ENCODE measurements at places on chromosomes 1 and 21.

DNA sequence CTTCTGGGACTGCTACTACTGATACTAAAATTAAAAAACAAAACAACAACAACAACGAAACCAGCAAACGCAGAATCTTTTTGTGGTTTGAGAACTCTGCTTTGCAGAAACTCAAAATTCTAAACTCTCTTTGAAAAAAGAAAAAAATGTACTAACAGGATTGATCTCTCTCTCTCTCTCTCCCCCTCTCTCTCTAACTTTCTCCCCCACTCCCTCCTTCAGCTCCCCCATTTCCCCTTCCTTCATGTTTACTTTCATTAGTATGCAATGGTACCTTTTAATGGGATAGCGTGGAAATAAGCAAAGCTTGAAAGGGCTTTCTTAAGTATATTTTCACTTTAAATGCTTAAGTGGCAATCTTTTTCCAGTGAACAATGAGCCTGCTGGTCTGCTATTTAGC lies 562.6 kb upstream of the ADGRL2 start:
- no peak for DNase-seq

DNA sequence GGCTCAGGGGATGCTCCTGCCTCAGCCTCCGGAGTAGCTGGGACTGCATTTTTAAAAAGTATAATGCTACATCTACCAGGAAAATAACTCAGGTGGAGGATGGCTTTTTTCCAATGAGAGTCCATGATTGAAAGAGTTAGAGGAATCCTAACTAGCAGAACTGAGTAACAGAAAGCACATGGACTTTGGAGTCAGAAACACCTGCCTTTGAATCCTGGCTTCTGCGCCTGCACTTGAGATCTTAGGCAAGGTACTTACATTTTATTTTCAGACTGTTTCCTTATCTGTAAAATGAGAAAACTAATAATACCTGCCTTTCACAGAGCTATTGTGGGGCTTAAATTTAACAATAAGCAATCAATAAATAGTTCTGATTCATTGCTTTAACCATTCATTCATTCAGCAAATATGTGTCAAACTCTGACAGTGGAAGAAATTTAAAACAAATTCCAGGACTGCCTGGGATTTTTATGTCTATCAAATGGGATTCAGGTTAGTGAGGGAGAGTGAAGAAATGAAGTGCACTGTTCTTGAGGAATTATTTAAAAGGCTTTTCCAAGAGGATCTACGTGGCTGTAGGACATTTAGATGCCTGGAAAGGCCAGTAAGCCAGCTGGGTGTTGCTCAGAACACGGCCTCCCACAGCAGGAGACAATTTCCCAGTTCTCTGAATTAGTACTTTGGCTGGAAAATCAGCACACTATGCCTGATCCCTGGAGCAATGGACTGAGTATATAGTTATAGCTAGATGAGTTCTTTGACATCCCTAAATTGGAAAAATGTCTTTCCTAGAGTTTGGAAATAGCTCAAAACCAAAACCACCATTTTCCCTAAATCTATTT lies 12.8 kb upstream of the LBR start:
- DNase-seq: no peak

DNA sequence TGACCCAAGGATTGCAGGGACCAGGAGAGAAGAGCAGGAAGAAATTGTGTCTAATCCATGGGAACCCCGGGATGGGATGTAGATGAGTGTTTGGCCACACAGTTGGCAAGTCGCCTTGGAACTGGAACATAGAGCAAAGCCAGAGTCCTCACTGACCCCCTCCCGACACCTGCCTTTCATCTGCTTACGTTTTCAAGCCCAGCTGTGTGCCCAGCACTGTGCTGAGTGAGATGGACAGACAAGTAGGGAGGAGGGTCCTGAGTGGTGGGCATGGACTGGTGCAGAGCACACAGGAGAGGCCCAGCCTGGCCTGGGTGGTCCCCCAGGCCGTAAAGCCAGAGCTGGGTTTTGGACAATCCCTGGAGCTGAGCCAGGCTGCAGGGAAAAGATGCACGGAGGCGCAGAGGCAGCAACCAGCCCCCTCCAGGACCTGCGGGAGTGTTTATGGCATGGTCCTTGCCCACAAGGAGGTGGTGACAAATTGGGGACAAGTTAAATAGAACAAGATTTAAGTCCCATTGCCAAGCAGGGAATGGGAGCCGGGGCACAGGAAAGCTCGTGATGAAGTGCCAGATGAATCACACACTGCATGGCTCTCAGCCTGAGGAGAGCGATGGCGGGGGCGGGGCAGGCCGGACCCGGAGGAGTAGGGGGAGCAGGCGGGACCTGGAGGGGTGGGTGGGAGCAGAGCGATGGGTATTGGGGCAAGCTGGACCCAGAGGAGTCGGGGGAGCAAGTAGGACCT lies 157.8 kb upstream of the VAMP3 start:
- no peak for DNase-seq

DNA sequence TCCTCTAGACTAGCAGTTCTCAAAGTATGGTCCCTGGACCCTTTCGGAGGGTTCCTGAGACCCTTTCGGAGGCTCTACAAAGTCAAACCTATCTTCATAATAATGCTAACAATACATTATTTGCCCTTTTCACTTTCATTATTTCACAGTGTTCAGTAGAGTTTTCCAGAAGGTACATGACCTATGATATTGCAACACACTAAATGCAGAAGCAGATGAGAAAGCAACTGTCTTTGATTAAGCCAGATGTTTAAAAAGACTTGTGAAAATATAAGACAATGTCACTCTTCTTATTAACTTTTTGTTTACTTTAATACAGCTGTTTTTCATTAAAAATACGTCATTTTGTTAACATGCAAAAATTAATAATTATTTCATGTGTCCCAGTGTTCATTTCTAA lies 5.8 kb downstream of the KCNJ10 start:
- DNase-seq: no peak

GRCh38 chr1:93608187-93609109 lies 73.2 kb downstream of the BCAR3 start:
- DNase-seq: no peak

GRCh38 chr1:118984722-118985639 lies 3.2 kb downstream of the TBX15 start:
- DNase-seq: no peak

DNA sequence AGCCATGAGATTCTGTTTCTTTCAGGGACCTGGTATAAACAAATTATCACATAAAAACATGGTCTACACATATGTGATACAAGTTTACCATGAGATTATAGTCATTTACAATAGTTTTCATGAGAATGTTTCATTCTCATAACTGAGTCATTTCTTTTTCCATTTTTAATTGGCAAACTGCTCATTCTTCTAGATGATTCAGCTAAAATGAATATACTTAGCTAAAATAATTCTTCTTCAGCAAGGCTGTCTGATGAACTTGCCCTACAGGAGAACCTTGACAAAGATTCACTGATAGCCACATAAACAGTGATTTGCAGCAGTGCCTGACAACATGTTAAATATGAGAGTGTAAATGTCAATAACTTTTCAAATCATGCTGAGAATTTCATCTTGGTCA lies 253.2 kb downstream of the FMN2 start:
- DNase-seq: no peak

DNA sequence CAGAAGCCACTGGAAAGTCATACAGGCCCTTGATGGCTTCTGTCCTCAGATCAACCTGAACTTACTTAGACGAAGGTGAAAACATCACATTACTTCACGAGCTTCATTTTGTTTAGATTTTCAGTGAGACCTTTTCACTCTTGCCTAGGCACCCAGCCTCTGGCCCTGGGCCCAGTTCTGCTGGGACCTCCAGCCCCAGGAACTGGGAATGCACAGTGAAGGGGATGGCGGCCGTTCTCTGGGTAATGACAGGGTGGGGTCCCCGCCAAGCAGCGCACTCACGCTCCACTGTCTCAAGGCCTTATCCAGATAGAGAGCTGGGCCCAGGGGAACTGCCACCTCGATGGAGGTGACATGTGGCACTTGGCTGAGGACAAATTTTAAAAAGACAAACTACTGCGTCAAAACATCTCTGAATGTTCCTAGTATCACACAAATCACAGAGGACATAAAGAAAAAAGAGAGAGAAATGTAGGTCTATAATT lies 54.8 kb downstream of the NPHP4 start:
- no peak for DNase-seq

GRCh38 chr1:216483672-216484401 lies 60.6 kb upstream of the USH2A start:
- no peak for DNase-seq

- no peak for DNase-seq
Measured at GRCh38 chr1:29213055-29213454, 17.7 kb downstream of the MECR start.

- DNase-seq: no peak
Measured at GRCh38 chr21:37073417-37074196, 553 bp downstream of the TTC3 start.

GRCh38 chr1:110676970-110677369 lies 2.2 kb upstream of the KCNA3 start:
- no peak for DNase-seq

DNA sequence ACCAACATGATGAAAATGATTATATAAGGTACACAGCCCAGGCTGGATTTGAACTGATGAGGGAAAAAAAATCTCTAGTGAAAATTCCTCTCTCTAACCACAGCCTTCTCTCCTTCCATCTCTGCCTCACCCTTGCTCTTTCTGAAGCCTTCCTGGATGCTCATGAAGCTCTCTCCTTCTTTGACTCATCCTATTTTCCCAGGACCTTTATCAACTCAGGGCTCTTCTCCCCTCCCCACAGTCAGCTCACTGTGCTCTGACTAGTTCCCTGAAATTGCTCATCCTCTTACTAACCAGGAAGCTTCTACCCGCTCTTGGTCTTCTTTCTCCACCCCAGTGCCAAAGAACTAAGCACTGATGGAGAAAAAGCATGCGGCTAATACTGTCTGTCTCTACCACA lies 46.4 kb upstream of the ERG start:
- DNase-seq: no peak

DNA sequence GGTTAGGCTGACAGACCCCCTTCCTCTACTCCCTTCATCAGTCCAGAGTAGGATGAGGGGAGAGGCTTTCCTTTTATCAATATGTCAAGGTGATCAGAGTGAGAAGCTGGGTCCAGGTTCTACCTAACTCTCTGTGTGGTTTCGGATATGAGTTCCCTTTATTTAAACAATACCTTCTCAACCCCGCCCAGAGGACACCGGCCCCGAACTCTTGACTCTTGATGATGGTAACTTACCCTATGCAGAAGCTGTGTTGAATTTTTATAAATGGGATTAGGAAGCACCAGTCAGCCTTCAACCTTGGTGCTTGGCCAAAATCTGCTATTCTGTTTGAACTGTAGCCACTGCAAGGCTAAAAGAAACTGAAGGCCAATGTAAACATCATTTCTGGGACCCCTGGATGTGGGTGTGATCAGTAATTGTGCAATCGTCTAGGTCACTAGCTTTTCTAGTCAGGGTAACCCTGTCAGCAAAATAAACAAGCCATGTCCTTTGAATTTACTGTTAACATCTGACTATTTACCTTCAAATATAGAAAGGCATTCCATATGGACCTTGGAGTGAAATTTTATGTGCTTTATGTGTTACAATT lies 398.3 kb downstream of the SEC16B start:
- no peak for DNase-seq

GRCh38 chr1:188365874-188366273 lies 1537.1 kb downstream of the PLA2G4A start:
- DNase-seq: no peak

DNA sequence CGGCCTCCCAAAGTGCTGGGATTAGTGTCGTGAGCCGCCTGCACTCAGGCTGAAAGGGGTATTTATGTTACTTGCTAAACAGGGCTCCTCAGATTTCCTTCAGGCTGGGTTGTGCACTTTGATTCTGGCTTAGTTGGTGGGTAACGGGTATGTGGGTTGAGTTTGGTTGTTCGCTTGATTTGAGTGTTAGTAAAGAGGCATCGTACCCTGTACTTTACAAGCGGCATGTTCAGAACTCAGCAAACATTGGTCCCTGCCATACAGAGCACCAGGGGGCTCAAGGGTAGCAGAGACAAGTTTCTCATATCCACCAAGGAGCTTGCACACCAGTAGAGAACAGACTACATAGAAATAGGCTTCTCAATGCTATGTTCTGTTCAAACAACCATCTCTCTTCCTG lies 147.8 kb downstream of the PGBD5 start:
- DNase-seq: no peak

- no peak for DNase-seq
Measured at GRCh38 chr1:88917321-88918025, 26.1 kb upstream of the GTF2B start.

GRCh38 chr1:226491093-226491850 lies 57.3 kb upstream of the STUM start:
- DNase-seq: no peak

DNA sequence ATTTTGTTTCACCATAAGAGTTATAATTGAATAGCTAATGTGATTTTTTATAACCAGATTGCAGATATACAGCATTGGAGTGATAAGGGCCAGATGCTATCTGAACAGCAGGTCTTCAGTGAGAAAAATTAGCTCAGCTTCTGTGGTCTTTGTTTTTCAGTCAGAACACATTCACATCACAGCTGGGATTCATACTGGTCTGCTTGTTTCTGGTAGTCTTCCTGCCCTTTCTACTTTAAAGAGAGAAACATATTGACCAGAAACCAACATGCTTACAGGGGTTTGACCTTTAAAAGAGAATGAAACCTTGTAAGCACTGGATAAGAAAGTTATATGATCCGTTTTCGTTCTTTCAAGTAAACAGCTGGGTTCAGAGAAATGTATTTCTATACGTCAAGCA lies 213.7 kb upstream of the TMPRSS15 start:
- DNase-seq: no peak

GRCh38 chr1:184945678-184946412 lies 28.5 kb downstream of the NIBAN1 start:
- DNase-seq: no peak

DNA sequence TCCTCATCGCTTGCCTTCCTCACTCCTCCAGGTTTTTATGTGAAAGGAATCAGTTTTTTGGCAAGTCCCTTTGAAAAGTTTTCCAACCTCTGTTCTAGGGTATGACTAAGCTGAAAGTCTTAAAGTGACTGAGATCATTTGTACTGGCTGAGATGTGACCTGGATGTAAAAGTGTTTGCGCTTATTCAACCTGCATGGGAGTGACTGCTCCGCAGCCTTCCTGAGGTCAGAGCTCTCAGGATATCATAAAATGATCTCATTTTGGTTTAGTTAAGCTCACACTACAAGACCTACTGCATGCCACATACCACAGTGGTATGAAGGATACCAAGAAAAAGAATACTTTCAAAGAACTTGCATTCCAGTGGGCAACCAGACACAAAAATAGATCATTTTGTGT lies 29.8 kb upstream of the TADA1 start:
- no peak for DNase-seq

DNA sequence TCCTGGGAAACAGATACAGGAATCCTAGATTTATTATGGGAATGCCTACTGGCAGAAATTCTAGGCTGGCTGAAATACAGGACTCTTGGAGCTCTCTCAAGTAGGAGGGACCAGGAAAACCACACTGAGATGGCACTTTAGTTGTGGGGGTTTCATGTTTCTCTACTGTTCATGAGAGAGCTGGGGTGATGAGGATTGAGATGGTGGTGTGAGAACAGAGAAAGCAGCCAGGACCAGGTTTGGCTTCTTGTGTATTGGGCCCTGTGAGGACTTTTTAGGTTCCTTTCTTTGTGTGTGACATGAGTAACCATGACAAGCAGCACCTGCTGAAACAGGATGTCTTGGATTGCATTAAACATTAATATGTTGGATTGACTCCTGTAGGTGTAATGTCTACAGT lies 4.9 kb downstream of the ARID1A start:
- DNase-seq: no peak

All from SW 1271 (cell line).